ENCODE measurements at places on chromosomes 7 and 10.

DNA sequence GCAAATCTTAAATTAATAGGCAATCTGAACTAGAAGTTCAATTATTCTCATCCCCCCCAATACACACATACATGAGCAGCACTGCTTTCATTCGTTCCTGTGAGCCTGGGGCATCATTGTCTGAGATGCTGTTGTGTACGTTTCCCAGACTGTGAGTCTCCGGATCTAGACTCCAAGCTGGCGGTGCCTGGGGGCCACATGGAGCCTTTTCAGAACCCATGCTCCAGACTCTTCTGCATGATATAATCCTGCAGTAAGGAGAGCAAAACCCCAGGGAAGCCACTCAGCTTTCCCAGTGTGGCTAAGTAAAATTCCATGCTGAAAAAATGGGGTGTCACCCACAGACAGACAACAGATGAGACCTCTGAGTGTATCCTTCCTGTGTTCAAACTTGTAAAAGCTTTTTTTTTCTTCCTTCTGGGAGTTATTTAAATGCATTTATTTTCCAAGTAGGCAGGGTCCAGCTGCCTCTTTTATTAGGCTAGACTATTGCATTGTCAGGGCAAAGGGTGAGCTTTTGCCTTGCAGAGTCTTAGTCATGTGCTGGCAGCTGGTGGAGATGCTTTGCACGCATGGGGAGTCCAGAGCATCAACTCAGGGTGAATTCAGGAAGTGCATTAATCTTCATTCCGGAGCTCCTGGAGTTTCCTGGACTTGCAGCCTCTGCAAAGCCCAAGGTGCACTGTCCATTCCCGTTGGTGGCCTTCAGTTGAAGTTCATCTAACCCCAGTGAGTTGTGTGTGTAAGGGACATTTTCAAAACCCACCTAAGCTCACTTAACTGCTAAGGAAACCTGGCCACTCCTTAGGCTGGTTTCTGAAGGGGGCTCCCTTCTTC is 185.7 kb upstream of the ADO start:
- DNase-seq = peak; percentile 26

DNA sequence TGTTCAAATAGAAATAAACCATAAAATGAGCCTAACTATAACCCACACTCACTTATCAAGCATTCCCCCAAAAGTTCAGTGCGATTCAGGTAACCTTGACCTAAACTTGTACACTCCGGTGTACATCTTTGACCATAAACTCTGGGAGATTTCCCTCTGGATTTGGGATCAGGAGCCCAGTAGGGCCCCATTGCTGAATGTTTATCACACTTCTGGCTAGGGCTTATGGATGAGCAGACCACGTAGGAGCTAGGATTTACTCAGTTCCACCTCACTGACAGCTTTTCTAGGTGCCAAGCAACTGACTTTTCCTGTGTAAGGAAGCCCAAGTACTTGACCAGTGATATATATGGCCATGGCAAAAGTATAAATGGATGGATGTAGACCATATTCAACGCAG is 113.7 kb downstream of the SVOPL start:
- DNase-seq = no peak

DNA sequence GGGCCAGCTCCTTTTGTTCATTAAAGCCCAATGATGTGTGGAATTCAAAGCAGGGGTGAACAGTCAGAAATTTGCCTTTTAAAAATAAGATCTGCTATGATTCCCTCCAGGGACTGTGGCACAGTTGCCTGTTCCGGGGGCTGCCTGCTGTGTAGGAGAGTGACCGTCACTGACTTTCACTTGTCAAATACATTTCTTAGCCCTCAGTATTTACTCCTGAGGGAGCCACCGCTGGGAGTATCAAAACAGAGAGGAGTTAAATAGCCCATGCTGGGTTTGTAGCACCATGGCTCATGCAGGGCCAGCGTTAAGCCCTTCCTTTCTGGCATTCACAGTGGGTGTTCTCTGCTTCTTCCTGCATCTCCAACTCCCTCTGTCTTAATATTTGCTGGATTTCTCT is 897.8 kb downstream of the SORCS3 start:
- DNase-seq = no peak

GRCh38 chr7:135161669-135162068 is 8.8 kb downstream of the CYREN start:
- no peak for DNase-seq

DNA sequence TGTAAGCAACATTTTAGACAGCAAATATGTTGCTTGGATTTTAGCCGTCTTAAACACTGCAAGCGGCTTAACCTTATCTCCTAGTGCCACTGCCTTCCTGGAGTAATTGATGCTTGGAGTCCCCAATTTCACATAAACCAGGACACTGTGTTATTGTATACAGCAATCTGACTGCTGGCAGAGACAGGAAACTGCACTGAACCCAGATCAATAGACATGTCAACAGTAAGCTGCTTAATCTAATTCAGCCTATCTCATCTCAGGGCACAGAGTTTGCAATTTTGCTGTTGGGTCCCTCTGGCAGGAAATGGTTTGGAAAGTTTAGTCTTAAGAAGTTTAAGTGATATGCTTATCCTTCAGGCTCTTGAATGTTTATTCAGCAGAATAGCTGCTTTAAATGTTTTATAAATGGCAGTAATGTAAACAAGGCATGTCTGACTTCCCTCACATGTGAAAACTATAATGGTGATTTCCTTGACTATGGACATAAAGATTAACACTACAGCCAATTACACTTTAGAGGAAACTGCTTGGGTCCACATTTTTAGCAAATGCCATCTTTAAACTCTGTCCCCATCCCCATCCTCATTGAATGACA is 598.6 kb downstream of the PARD3 start:
- DNase-seq = no peak

DNA sequence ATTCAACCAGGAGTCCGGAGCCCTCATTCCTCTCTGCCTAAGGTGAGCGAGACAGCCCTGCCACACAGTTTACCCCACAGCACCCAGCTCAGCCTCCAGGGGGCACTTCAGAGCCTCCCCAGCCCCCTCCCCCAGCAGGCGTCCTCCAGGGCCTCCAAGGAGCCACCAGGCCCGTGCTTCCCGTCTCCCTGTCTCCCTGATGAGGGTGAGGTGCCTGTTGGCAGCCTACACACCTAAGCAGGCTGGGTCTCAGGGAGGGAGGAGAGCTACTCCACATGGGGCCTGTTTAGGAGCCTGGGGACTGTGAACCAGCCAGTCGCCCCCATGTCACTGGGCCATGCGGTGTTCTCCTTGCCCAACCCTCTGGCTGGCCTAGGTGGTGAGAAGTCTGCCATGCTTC is 28.9 kb upstream of the TRIM8 start:
- peak; percentile 38 for DNase-seq

DNA sequence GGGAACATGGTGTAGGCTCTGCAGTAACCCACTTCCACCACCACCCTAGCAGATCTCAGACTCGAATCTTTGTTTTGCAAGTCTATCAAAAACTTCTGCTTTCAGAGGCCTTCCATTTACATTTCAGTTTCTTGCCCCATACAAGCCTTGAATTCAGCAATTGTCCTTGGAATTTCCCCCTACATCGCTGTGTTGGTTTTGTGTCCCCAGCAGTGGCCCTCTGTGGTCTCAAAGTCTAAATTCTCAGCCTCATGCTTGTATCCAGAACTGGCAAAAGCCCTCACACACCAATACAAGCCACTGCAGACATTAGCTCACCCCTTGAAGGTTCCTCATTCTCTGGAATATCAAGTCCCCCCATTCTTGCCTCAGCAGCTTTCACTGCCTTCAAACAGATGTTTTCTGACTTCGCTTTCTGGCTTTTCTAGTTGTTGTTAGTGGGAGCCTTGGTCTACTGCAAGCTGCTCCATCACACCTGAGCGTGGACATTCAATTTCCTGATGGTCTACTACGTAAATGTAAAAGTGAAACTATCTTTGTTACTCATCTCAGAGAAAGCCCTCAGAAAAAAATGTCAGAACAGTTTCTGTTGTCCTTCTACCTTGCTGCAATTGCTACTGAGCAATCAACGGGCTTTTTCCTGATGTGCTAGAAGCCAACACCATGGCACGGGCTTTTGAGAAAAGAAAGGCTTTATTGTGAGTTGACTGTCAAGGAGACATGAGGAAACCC is 1.8 kb upstream of the NUB1 start:
- peak; percentile 61 for DNase-seq

GRCh38 chr7:134783294-134784069 is 4.0 kb downstream of the CALD1 start:
- no peak for DNase-seq

DNA sequence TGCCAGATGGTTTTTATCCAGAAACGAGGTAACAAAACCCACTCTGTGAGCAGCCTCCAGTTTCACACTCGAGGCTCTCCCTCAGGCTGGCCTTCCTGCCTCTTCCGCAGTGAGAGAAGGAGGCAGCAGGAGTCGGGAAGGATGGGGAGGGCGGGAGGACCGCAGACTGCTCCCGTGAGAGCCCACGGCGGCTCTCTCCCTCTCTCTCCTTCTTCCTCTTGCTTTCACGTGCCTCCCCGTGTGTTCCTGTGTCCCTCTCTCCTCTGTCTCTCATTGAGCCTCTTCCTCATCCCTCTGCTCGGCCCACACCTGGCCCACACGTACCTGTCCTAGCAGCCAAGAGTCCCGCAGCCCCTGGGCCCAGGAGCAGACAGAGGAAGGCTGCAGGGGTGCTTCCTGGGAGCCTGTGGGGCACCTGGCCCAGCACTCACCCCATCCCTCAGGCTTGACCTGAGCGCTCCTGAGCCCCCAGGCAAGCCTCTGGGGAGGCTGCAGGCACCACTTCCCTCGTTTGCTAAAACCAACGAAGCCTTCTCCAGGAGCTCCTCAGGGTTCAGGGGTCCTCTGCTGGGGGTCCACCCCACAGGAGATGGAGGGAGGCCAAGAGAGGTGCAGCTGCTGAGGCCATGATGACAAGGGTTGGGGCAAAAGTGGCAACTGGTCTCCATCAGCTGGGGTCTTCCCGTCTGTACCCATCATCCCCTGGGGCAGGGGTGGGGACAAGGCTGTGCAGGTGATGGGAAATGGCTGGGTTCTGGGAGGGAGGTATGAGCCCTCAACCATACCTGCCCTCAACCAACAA is 13.6 kb downstream of the SPOCK2 start:
- no peak for DNase-seq

DNA sequence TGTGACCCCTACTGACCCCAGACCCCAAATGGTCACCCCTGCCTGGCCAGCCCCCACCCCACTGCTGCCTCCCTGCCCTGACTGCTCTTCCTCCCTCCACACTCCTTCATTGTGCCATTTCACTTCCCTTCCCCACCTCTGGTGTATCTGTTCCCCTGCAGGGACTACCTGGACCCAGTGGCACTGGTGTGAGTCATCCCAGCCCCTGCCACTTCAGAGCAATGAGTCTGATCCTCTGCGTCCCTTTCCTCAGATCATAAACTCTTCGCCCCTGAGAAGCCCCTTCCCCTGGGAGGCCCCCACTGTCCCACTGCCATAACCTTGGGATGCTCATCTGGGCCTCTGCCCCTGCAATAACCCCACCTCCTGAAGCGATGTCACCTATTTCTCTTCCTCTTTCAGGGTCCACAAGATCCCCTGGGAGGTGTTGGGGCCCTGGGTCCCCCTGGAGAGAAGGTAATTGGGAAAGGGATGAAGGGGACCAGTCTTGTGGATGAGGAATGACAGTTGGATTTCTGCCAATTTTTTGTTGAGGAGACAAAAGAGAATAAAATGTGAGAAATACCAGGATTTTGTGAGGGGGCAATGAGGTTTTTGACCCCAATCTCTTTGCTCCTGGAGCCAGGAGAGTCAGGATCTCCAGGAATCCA is 19.1 kb upstream of the VOPP1 start:
- DNase-seq = no peak

DNA sequence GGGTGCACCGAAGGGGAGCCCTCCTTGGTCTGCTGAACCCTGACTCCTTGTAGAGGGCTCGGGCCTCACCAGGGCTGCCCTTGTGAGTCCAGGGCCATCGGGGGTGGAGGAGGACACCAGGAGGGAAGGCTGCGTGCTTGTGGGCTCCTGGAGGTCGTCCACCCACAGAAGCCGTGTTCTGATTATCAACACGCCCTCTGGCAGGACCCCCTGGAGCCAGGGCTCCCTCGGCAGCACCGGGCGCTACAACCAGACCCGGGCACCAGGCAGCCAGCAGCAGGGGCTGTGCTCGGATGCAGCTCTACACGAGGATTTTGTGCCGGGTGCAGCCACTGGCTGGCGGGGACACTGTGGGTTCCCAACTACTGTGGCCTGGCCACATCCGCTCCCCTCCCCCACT is 6.1 kb upstream of the ADGRA1 start:
- DNase-seq = no peak

DNA sequence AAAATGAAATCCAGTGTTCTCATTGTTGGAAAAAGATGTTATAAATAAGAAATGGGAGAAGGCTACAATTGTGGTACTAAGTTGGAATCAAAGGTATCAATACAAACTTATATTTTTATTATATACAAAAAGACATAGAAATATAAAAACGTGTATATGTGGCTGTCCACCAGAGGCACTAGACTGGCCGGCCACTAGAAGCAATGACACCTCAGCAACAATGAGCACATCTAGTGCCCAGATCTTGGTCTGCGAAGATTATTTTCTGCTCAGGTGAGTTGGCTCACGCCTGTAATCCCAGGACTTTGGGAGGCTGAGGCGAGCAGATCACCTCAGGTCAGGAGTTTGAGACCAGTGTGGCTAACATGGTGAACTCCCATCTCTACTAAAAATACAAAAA is 21.6 kb downstream of the IDE start:
- peak; percentile 30 for DNase-seq

DNA sequence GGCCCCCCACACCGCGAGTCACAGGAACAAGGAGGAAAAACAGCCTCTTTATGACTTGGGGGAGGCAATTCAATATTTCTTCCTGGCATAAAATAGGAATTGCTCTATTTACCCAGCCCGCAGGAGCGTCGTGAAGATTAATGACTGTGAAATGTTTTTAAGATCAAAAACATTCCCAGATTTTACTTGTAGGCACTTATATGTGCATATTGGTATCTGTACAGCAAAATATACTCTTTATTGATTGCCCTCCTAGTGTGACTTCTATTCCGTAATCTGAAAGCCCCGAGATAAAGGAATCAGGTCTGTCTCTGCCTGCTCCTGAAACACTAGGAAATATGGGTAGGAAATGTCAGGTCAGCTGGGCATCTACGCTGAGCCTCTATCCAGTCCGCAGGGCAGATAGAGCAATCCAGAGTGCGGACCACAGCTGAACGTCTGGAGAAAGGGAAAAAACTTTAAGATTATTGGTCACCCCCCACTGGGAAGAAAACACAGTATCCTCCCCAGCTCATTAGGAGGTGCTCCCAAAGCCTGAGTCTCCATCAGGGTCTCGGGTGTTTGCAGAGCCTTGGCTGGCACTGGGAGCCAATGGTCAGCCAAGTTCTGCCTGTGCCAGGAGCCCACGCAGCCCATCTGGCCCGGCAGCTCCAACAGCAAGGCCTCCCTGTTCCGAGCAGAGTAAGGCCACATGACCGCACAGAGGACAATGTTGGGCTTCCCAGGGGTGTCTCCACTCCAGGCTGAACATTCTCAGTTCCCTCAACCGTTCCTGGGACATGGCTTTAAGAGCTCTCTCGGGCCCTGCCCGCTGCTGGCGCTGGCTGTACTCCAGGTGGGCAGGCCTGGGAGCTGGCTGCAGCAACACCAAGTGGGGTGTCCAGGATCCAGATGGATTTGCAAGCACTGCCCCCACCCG is 7.7 kb downstream of the CTBP2 start:
- DNase-seq = no peak

- no peak for DNase-seq
These were observed 552.4 kb upstream of the MGMT start for GRCh38 chr10:128914681-128915080.

Measured in NAMALWA (cell line).